Activated effector memory CD4-positive, alpha-beta T cell treated with anti-CD3 and anti-CD28 coated beads, Interleukin-2, amount 50 U/mL, for 16 hours (primary cell): ENCODE measurements at places on chromosomes 13 and 19.

DNA sequence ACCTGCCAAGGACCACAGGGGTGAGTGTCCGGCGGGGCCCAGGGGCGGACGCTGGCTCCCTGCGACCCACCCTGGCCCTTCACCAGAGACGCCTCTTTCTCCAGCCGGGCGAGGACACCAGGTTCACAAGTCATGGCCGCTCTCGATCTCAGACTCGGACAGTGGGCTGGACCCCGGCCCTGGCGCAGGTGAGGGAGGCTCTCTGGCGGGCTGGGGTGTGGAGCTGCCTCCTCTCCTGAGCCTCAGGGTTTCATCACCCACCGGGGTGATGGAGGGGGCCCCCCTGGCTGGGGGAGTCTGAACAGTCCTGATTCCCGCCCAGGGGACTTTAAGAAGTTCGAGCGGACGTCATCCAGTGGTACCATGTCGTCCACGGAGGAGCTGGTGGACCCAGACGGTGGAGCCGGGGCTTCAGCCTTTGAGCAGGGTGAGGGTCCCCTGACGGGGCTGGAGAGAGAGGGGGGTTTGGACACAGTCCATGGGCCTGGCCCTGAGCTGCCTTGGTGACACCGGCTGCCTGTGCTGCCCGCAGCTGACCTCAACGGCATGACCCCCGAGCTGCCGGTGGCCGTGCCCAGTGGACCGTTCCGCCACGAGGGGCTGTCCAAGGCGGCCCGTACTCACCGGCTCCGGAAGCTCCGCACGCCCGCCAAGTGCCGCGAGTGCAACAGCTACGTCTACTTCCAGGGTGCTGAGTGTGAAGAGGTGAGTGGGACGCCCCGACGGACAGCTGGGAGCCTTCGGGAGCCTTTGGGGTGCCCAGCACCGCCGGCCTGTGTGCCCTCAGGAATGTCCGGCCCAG lies 13.6 kb downstream of the ARHGAP45 start:
- DNase-seq: peak; percentile 64

- no peak for DNase-seq
Measured at GRCh38 chr19:752652-753517, 2.0 kb downstream of the MISP start.

DNA sequence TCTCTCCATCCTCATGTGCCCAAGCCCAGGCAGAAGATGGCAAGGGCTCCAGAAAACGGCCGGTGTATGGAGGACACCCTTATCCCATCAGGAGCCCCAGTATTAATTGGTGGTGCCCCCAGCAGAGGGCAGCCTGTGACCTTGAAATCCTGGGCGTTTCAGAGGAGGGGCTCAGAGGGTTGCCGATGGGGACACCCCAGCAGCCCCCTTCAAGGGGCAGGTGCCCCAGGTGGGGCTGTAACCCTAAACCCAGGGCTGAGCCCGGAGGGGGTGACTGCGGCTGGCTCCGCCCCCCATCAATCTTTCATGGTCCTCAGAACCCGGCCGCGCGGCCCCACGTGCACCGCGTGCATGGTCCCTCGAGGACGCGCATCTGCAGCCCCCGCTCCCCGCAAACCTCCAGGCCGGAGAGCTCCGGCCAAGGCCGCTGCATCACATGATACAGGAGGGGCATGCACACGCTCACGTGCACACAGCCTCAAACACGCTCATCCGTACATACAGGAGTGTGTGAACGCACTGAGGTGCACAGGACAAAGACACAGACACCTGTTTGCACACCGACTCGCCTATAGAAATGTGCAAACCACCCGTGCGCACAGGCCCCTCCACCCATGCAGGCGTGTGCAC lies 949 bp downstream of the RAB3A start:
- peak; percentile 71 for DNase-seq

DNA sequence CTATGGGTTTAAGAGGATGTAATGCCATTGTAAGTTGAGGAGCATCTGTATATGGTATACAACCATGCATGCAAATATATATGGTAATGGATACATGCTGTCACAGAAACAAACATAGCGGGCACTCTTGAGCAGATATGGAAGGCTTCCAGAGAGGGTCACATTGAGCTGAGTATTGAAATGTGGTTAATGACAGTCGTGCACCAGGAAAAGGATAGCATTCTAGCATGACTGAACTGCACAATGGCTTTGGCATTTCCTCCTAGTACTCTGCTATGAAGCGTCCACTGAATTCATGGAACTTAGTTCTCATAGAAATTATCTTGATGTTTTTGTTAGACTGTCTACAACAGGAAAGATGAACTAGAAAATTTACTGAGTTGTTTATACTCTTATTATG lies 25.2 kb downstream of the DGKH start:
- no peak for DNase-seq

DNA sequence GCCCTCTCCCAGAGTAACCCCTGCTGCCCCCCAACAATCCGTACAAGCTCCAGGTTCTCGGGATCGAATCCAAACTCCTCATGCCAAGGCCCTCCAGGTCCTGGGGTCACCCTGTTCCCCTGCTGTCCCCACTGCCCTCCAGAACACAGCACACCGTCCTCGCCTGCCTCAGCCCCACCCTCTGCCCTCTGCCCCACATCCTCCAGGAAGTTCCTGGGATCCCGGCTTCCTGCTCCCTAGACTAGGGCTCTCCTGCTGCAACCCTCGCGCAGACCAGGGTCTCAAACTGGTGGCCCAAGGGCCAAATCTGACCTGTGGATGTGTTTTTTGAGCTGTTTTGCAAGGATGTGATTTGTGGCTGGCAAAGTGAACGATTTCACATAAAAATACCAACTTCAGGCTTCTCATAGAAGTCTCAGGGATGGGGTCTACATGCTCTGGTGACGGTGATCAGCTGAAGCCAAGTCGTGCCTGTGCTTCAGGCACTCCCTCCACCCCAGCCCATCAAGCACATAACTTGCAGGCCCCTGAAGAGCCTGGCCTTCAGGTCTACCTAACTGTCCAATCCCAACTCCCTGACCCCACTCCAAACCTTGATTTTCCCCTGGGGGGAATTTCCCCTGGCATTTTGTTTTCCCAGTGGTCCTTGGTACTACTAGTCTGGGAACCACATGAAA lies 1.8 kb downstream of the RABAC1 start:
- no peak for DNase-seq

- DNase-seq: no peak
Measured at GRCh38 chr13:71054358-71054757, 812.6 kb downstream of the DACH1 start.

- DNase-seq: no peak
Measured at GRCh38 chr13:48094404-48094780, 512 bp downstream of the MED4 start.
